T1000 (cell line): ENCODE measurements at places on chromosomes 6 and 20.

DNA sequence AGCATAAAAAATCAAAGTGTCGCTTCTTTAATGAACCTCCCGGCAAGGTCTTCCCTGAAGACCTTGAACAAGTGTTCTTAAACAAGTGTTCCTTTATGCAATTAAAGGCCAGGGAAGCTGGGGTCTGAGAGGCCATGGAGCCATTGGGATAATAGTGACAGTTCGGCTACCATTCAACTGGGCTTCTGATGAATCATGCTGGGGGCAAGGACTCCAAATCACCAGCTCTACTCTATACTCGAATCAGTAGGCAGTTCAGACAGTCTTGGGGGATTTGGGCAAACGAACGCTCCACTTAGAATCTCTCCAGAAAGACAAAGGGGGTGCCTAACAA is 34.7 kb upstream of the EZR start:
- no peak for DNase-seq

DNA sequence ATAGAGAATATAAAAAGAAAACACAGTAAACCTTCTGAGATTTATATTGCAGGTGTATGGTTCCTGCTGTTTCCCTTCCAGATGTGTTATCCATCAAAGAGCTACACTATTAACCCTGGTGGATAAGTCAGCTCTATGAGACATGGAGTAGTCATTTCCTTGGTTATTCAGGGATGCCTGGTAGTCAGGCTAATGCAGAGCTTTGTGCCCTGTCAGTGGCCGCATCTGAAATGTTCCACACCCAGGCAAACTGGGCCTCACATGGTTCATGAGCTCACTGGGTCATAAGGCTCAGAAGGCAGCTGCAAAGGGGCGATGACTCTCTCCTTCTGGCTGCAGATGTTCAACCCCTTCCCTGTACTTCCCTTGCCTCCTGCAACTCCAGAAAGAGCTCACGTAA is 473.6 kb downstream of the EPHA7 start:
- DNase-seq = no peak

- no peak for DNase-seq
Observed at GRCh38 chr20:57680131-57680716, 29.6 kb downstream of the PMEPA1 start.

- DNase-seq = no peak
Observed at GRCh38 chr6:15994814-15995459, 133.9 kb upstream of the MYLIP start.

GRCh38 chr20:22371843-22372242 is 212.5 kb downstream of the FOXA2 start:
- DNase-seq = no peak
